ENCODE measurements at places on chromosomes 5 and 9.

DNA sequence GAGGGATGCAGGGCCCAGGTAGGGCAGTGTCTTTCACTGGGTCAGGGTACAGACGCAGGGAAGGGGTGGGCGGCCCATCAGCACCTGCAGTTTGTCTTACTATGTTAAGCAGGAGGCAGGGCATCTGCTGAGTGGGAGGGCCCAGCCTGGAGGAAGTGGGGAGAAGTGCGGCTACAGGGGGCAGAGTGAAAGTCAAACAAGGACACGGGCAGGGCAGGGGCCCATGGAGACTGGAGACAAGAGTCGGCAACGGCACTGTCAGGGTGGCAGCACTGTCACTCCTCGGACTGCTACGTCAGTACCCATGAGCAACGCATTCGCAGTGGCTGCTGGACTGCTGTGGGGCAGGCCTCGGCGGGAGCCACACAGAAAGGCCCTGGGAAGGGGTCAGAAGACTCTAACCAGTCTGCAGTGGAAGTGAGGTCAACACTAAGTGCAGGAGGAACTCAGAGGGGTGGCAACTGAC is 19.7 kb downstream of the CAMSAP1 start:
- peak; percentile 72 for DNase-seq

GRCh38 chr9:33476503-33476902 is 2.8 kb upstream of the NOL6 start:
- DNase-seq = no peak

- no peak for DNase-seq
Measured at GRCh38 chr5:38642189-38642911, 85.9 kb upstream of the LIFR start.

DNA sequence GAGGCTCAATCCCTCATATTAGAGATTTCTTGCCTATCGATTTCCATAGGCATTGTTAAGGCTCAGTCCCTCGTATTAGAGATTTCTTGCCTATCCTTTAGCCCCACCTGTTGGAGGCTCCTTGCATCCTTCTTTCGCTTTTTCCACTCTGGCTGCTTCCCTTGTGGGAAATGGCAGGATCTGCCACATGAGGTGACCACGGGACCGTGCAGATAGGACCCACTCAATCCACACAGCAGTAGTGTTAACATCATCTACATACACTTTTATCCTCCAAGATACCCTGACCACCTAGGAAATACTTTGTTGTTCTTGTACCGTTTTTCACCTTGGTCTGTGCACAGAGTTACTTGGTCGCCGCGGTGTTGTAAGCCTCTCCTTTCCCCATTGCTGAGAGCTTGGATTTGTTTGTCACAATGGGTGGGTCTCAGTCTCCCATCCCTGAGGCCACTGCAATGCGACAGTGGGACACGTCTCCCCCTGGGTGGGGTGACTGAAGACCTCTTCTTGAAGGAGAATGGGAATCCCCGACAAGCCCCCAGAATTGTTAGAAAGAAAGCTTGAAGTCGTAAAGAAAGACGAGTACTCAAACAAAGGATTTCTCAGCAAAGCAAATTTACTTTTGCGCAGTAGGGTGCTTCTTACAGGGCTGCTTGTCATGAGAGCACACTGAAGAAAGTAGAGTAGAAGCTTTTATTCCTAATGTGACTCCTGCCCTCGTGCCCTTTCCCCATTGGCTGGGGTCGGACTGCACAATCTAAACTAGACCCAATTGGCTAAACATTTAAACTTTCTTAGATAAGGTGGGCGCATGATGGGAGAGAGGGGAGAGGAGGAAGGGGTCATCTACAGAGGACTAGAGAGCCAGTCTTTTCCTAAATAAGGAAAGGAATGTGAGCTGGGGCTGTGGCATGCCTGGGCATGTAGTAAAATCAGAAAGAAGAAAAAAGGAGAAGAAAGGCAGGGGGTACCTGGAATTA is 19.8 kb downstream of the IFT74 start:
- DNase-seq = peak; percentile 6

GRCh38 chr9:26026423-26027100 is 348.3 kb upstream of the TUSC1 start:
- DNase-seq = no peak

GRCh38 chr5:150108711-150109514 is 22.6 kb upstream of the CSF1R start:
- DNase-seq = no peak

- no peak for DNase-seq
Measured at GRCh38 chr5:35810601-35811000, 46.1 kb upstream of the IL7R start.

- no peak for DNase-seq
Measured at GRCh38 chr9:109627042-109627441, 128.9 kb upstream of the PTPN3 start.

DNA sequence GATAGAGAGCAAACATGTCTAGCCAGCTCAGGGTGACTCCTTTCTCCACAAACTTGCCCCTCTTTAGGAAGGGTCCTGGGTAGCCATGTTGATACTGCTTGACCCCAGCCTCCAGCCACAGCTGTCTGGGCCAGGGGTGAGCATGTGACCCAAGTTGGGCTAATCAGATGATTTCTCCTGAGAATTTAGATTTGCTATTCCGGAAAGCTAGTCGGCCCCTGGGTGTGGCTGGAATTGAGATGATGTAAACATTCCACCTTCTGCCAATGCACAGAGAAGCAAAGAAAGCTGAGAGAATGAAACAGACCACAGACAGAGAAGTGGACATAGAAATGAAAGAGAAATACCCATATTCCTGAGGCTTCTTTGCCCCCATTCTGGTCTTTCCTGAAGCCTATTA is 17.8 kb upstream of the B4GALT1 start:
- no peak for DNase-seq

GRCh38 chr5:102271759-102272158 is 24.3 kb downstream of the SLCO4C1 start:
- no peak for DNase-seq

GRCh38 chr5:171651102-171651501 is 134.5 kb upstream of the SMIM23 start:
- DNase-seq = no peak

- DNase-seq = no peak
Measured at GRCh38 chr9:137974746-137975526, 97.4 kb downstream of the CACNA1B start.

DNA sequence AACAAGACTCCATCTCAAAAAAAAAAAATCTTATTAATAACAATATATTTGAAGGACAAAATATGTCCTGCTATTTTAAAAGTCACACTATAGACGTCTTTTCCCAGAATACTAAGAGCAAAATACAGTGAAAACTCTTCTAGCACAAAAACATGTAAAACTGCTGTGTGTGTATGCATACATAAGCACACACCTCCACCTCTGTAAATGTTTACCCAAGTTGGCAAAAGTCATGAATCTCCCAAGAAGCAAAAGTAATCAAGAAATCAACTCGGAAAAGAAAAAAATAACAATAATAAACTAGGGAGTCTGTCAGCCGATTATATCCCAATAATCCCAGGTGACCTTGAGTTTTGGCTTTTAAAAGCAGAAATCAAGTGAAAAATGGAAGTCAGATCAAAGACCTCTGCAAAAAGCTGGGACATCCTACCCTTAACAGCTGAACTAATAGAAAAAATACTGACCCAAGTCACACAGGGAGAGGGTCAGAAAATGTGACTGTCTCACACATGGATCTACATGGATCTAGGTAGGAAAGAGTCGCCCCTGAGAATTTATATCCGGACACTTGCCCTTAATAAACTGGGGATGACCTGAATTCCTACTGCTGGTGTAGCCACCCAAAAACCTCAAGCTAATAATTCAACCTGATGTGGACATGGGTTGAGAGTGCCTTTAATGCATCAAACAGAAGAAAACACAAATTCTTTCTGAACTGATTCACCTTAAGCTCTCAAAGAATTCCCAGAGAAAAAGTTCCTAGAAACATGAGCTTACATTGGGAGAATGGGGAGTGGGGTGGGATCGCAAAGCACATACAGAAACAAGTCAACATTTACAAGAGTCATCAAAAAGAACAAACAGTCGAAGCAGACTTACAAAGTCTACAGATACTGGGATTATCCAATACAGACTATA is 29.9 kb downstream of the LPAR1 start:
- no peak for DNase-seq

DNA sequence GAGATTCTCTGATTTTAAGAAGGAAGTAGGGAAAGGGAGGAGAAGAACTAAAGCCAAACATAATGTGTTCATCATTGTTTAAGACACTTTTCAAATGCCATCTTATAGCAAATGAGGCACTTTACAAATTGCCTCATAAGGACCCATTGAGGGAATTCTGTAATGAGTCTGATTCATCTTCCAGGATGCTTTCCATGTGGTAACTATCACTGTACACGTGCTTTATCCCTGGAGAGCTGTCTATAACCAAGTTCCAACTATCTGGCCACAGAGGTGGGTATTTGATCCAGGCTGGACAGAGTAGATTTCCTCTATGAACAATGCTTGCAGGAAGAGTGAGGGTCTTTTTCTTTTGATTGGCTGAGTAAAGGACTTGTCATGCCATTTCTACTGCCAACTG is 183.5 kb upstream of the NFIB start:
- DNase-seq = no peak

GRCh38 chr5:143403593-143404415 is at the start of gene NR3C1:
NR3C1 (minus strand) TSS chr5:143403686; CDS start chr5:143400839, 2,847 bp downstream.
- peak; percentile 87 for DNase-seq

DNA sequence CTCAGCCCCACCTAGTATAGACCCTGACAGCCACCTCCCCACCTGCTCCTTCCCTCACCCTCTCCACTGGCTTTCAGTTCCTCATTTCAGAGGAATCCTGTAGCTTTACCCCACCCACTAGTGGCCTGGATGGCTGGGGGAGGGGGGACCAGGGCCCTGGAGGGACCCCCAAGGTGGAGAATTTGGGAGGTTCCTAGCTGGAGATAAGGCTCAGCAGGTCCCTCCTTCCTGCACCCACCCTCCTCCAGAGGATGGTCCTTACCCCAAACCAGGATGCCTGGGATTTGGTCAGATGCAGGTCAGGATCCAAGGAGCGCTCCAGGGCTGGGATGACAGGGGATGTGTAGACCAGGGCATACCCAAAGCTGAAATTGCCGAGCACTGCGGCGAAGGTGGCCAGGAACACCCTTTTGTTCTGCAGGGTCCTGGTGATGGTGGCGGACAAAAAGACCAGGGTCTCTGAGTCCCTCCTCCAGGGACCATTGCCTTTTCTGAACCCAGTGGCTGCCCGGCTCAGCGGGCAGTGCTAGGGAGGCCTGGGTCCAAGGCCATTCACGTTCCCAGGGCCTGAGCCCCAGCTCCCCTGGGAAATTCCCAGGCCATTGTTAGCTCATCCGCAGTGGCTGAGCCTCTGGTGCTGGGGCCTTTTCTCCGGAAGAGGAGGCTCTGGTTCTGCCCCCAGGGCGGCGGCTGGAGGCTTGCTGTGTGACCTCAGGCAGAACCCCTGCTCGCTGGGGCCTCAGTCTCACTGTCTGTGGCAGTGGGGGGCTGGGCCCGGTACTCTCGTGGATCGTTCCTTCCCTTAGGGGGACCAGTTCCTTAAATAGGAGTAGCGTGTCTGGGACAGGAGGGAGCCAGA is 678 bp downstream of the SLC2A6 start:
- peak; percentile 15 for DNase-seq

GRCh38 chr5:57492632-57493031 is 10.0 kb upstream of the ACTBL2 start:
- DNase-seq = no peak

DNA sequence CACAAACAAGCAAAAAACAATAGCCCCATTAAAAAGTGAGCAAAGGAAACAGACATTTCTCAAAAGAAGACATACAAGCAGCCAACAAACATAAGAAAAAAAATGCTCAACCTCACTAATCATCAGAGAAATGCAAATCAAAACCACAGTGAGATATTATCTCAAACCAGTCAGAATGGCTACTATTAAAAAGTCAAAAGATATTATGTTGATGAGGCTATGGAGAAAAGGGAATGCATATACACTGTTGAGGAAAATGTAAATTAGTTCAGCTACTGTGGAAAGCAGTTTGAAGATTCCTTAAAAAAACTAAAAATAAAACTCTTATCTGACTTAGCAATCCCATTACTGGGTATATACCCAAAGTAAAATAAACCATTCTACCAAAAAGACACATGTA is 28.7 kb upstream of the BARX1 start:
- no peak for DNase-seq

DNA sequence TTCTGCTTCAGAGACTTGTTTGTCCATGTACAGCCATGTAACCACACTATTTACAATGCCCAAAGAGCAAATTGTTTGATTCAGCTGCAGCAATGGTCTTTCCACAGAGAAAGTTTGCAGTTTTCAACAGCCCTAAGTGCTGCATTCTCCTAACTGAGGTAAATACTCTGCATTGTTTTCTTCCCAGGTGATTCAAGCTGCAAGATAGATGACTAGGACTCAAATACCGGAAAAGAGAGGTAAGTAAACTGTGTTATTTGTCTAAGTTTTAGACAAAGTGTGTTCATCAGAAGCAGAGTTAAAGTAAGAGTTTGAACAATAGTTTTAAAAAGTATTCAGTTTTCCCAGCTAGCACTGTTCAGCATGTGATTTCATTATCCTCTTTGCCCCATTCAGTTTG is 1046.7 kb upstream of the C9orf72 start:
- DNase-seq = no peak

DNA sequence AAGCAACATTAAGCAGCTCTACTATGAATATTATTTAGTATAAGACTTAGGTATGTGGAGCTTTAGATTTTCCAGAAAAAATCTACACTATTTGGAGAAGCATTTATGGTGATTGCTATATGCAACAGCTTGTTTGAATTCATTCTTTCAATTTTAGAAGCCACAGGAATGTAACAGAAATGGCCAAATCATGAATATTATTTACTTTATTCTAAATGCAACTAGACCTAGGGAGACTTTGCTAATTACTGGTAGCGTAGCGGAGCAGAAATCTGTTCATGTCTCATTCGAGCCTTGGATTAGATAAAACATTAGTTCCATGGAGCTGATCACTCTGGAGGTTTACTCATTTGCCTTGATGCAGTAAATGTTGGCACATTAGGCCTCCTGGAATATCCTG is 290.2 kb downstream of the ZNF608 start:
- no peak for DNase-seq

- no peak for DNase-seq
Measured at GRCh38 chr5:115348175-115348574, 51.7 kb upstream of the CCDC112 start.

GRCh38 chr9:8585036-8585435 is 785.5 kb upstream of the DMAC1 start:
- DNase-seq = no peak

GRCh38 chr9:22158927-22159346 is 149.8 kb upstream of the CDKN2B start:
- DNase-seq = no peak

DNA sequence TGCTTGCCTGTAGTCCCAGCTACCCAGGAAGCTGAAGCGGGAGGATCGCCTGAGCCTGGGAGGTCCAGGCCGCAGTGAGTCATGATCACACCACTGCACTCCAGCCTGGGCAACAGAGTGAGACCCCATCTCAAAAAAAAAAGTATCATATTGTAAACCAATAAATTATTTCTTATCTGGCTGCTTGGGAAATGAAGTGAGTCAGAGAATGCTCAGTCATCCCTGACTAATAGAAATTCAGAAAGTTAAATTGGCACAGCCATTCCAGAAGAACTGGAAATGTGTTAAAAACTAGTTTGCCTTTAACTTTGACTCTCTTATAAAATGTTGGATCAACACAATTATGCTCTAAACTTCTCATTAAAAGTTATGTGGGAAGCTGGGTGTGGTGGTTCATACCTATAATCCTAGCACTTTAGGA is 9.8 kb upstream of the GNE start:
- DNase-seq = no peak

GRCh38 chr9:120531683-120532300 is 48.2 kb downstream of the CDK5RAP2 start:
- peak; percentile 7 for DNase-seq

GRCh38 chr5:144391044-144391443 is 220.4 kb downstream of the KCTD16 start:
- no peak for DNase-seq

- no peak for DNase-seq
Measured at GRCh38 chr5:32504989-32505596, 60.6 kb upstream of the ZFR start.

Data from activated CD4-positive, alpha-beta T cell treated with anti-CD3 and anti-CD28 coated beads for 48 hours (primary cell).